Sigmoid colon (tissue), 7 donors: ENCODE measurements at places on chromosomes 7 and 10. TPM values are rescaled to one million over a fixed set of nuclear protein-coding genes. Genes with fewer than 3 reads are reported as not detected.
A peak's percentile ranks its signal among the peaks of the same experiment; 100 is the strongest.

Gene ADAM22
- total RNA-seq = 1.7 TPM

Gene FGFBP3
- not detected for total RNA-seq

Gene CPN1
- total RNA-seq = not detected

Gene ATG9B
- total RNA-seq = not detected

GRCh38 chr10:68175949-68176348 lies 56.0 kb downstream of the ATOH7 start:
- H3K27me3 ChIP-seq = no peaks in the 10 kb centered on the region
- no peak for DNase-seq
- H3K4me1 ChIP-seq = no peaks in the 10 kb centered on the region

DNA sequence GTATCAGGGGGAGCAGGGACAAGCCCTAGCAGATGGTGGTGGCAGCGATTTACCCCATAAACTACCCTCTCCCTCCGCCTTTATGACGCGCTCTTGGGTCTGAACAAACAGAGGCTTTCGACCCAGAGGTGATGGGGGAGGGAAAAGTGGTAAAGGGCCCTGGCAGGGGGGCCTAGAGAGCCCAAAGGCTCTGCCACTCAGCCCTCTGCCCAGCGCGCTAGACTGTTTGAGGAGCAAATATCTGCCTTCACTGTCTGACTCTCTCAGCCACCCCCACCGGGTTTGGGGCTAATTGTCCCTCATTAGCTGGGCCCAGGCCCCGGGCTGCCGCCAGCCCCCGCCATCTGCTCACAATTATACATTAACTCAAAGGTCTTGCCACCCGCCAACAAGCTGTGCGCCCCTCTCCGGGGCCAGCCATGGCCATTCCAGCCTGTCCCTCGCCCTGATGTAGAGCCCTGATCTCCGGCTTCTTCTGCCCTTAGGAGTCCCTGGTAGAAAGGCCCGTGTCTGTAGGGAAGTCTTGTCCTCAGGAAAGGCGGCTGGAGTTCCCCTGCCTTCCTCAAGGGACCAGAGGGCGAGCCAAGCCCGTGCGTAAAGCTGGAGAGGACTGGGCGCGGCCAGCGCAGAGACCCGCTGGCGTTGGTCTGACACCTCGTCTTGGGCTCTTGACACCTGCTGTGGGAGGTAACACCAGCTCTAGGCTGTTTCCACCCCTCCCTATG lies 1.9 kb upstream of the PAX4 start:
- H3K27ac ChIP-seq = no peak overlapping the region
- DNase-seq = no peak
- no peaks in the 10 kb centered on the region for H3K4me1 ChIP-seq
- peaks cover 26% of the 10 kb centered on the region for H3K27me3 ChIP-seq
- no peaks in the 10 kb centered on the region for H3K36me3 ChIP-seq

GRCh38 chr7:2934984-2935740 lies 91.1 kb upstream of the GNA12 start:
- no peak overlapping the region for H3K27ac ChIP-seq
- H3K36me3 ChIP-seq = no peaks in the 10 kb centered on the region
- DNase-seq = peak; percentile 45
- H3K27me3 ChIP-seq = no peaks in the 10 kb centered on the region
- H3K4me1 ChIP-seq = no peaks in the 10 kb centered on the region

DNA sequence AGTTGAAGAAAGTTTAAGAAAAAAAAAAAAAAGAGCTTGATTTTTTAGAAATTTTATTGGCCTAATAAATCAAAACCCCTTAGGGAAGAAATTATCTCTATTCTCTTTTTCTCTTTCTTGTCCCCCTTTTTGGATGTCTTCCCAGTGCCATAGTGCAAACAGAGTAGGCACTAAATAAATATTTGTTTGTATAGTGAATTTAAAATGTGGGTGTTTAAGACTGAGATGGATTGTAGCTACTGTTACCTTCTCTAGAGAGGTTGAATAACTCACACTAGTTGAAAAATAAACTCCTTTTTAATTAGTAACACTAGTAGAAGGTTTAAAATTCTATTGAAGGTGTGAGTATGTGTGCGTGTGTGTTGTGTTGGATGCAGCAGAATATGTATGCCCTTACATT lies 783.8 kb downstream of the NXPH1 start:
- H3K27ac ChIP-seq = no peak overlapping the region
- H3K4me1 ChIP-seq = no peaks in the 10 kb centered on the region
- DNase-seq = no peak
- no peaks in the 10 kb centered on the region for H3K36me3 ChIP-seq
- H3K4me3 ChIP-seq = no peak overlapping the region

DNA sequence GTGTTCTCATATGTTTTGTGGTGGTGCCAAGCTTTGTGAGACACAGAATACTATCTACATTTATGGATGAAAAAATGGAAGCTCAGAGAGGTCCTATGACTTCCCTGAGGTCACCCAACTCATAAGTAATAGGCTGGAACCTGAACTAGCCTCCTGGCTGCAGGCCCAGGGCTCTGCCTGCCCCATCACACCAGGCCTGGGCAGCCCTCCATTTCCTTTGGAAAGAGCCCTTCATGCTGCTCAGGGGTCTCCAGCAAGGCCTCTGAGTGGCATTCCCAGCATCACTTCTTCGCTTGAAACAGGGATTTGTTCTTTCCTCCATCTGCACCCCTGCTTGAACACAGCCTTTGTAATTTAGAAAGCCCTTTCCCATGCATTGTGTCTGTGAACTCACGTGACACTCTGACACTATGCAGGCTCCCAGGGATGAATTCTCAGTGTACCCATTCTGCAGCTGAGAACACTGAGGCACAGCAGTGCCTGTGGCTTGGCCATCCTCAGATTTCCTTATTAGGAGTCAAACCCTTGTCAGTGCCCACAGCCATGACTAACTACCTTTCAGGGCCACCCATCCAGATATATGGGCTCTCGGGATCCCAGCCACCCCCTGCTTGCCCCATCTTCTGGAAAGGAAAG lies 127.8 kb upstream of the PPIF start:
- no peaks in the 10 kb centered on the region for H3K27me3 ChIP-seq
- no peak overlapping the region for H3K4me3 ChIP-seq
- no peaks in the 10 kb centered on the region for H3K4me1 ChIP-seq
- H3K36me3 ChIP-seq = peaks cover 12% of the 10 kb centered on the region
- peak overlapping the region; percentile 33 for H3K27ac ChIP-seq
- peak; percentile 88 for DNase-seq

DNA sequence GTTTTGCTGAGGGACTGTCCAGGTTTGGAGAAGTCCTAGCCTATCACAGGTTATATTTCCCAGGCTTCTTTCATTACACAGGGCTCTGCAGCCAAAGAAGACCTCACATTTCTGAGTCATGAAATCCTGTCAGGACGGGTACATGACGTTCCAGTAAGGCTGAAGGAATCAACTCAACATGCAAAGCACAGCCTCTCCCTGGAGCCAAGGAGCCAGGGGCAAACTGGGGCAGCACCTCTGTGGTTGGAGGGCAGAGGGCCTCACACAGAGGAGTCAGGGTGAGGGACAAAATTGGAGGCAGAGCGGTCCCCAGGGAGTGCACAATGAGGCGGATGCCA lies 116.3 kb upstream of the GDF10 start:
- H3K4me3 ChIP-seq = no peak overlapping the region
- H3K4me1 ChIP-seq = no peaks in the 10 kb centered on the region
- H3K36me3 ChIP-seq = no peaks in the 10 kb centered on the region
- no peak for DNase-seq

GRCh38 chr7:106332201-106332600 lies 47.4 kb upstream of the NAMPT start:
- no peak for DNase-seq
- H3K4me1 ChIP-seq = no peaks in the 10 kb centered on the region
- no peaks in the 10 kb centered on the region for H3K27me3 ChIP-seq
- H3K4me3 ChIP-seq = no peak overlapping the region
- no peaks in the 10 kb centered on the region for H3K36me3 ChIP-seq
